ENCODE measurements at places on chromosomes 4 and X.

DNA sequence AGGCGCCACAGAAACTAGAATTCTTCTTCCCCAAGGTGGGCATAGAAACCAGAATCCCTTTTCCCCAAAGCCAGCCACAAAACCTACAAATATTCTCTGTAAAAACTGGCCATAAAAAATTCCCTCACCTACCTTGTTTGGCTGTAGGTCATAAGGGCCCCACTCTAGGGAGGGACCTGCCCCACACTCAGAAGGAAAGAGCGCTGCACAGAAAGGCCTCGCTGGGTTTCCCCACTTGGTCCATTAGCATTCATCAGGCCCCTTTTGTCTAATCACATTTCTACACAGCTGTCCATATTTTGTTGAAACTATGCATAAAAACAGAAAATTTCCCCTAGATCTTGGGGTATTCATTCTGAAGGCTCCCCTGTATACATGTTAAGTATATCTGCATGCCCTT is 54.1 kb downstream of the PHKA2 start:
- no peak for DNase-seq

GRCh38 chr4:53748328-53748772 is 157.1 kb upstream of the LNX1 start:
- DNase-seq, result no peak

DNA sequence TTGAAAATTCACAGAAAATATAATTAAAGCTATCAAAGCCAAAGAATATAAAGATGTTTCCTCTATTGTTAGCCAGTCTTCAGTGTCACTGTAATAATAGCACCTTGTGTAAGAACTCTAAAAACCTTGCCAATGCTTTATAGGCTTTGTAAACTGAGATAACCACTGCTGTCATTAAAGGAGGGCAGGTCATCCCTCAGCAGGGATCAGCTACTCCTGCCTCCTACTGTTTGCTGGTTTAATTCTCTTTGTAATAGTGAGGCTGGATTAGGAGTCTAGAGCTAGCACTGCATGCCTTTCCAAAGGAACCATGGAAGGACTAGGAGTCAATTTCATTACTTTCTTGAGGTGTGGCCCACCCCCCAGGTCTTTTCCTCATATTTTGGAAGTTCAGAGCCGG is 46.2 kb downstream of the FHIP1A start:
- DNase-seq, result no peak

GRCh38 chr4:181766061-181766548 is 477.1 kb upstream of the TENM3 start:
- no peak for DNase-seq

DNA sequence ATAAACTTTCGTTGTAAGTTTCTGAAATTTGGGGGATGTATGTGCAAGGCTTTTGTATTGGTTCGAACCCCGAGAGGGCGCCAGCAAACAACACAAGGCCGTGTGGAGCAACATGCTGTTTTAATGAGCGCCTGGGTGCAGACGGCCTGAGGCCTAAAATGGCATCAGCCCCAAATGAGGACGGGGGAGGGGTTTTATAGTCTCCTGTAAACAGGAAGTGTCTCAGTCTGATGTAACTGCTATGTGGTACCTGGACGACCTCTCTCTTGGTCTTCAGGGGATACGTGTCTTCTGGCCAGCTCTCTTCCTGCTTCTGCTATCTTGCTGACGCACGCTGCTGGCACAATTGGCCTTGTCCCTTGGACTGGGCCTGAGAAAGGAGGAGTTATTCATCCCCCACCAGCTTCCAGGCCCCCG is 1348.0 kb downstream of the ADGRL3 start:
- DNase-seq, result no peak

DNA sequence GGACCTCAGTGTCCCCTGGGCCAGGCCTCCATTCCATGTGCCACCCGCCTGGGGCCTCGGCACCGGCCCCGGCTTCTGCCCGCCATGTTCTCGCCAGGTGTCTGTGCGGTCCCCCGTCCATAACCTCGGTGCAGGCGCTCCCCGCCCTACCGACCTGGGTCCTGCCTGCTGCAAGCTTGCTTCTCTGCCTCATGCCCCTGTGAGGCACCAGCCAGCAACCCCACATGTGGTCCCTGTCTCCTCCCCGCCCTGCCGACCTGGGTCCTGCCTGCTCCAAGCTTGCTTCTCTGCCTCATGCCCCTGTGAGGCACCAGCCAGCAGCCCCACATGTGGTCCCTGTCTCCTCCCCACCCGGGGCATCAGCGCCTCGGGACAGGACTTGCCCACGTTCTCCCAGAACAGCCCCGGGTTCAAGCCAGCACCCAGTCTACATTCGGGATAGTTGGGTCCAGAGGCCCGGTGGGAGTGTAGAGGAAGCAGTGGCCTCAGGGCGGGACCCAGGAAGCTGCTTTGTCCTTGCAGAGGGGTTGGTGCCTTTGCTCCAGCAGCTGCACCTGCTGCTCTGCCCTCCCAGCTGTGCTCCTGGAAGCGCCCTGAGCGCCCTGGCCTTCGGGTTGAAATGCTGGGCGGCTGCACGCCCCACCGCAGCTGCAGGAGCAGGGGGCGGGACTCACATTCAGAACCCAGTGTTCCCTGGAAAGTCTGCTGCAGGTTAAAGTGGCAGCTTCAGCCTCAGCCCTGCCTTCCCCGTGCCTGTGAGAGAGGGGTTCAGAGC is 20.1 kb upstream of the UVSSA start:
- DNase-seq, result no peak

DNA sequence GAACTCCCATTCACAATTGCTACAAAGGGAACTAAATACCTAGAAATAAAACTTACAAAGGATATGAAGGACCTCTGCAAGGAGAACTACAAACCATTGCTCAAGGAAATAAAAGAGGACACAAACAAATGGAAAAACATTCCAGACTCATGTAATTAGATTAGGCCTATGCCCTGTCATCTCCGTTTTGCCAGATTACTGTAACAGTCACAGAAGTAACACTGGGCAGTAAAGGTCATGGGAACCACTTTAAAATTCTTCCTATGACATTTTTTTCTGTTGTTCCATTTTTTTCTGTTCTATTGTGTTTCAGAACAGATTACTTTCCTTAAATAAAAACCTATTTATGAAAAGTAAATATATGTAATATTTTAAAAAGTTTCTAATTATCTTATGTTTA is 199.4 kb upstream of the CENPE start:
- no peak for DNase-seq

DNA sequence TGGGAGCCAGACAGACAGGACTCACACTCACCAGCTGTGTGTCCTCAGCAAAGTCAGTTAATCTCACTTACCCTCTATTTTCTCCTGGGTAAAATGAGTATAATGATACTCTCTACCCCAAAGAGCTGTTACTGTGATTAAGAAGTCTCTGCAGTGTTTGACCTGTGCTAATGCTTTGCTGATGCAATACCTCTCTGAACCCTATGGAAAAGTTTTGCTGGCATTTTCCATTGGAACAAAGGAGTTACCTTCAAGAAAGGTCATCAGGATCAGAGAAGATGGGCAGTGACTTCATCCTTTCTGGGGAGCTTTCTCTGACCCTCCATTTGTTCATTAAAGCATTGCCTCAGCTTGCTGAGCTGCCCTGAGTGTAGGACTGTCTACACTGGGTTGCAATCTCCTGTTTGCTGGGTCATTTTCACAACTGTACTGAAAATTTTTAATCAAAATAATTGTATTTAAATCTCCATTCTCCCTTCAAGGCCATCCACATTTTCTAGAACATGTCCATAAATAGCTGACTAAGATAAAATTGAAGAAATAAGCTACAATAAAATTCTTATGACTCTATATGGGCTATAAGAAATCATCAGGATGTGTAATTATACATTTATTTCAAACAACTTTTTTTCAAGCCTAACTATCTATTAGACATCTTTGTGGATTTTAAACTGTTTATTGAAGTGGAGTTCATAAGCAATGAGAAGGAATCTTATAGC is 272.8 kb upstream of the CPEB2 start:
- no peak for DNase-seq

All from NCI-H526 treated with DMSO at 0.1 percent for 48 hours (cell line).